ENCODE measurements at places on chromosomes 7 and 10.

DNA sequence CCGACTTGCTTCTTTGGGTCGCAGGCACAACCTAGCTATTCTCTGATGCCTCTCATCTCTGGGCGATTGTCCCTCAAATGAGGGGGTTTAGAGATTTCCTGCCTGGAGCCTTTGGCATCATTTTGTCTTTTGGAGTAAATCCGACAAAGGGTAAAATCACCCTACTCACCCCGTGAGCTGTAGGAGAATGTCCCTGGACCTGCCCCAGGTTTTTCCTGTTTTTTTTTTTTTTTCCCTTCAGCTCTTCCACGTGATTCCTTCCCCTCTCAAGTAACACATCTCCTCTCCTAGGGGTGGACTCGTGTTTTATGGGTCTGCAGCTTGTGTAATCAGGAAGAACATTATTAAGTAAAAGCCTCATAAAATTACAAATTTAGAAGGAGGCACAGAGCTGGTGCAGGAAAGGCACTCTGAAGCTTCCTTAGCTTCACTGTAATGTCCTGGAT is 128.4 kb upstream of the ZNF746 start:
- no peak for DNase-seq

- no peak for DNase-seq
Observed at GRCh38 chr7:96901822-96902445, 103.4 kb upstream of the DLX6 start.

GRCh38 chr7:94649450-94649849 is 6.5 kb downstream of the SGCE start:
- peak; percentile 55 for DNase-seq

- DNase-seq = no peak
Observed at GRCh38 chr10:12841826-12842225, 159.7 kb downstream of the CCDC3 start.

DNA sequence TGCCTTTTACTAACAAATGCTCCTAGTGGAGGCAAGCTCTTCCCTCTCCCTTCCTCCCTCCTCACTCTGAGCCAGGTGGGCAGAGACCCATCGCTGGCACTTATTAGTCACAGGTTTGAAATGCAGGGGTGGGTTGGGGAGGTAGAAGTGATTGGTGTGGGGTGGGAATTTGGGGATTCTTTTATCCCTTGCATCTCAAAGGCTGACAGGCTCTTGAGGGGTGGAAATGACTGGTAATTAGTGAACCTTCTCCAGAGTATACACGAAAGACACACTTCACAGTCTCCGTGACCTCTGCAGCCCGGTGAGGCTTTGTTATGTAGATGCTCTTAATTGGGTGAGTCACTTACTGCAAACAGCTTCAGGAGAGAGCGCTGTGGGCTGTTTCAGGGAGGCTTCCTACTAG is 13.9 kb upstream of the LRMDA start:
- no peak for DNase-seq

DNA sequence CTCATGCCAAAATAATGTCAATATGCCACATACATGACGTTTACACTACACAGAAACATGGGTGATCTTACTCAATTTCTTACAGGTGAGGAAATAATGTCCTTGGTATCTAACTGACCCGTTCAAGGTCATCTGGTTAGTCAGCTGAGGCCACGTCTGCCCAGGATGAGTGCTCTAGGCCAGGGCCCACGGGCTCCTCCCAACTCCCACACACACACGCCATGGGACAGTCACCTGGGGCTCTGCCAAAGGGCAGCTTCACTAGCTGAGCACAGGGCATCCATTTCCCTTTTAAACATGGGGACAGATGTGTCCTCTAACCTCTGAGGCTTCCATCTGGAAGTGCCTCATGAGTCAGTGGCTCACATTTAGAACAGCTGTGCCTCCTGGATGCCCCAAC is 123.9 kb downstream of the TNS3 start:
- no peak for DNase-seq

DNA sequence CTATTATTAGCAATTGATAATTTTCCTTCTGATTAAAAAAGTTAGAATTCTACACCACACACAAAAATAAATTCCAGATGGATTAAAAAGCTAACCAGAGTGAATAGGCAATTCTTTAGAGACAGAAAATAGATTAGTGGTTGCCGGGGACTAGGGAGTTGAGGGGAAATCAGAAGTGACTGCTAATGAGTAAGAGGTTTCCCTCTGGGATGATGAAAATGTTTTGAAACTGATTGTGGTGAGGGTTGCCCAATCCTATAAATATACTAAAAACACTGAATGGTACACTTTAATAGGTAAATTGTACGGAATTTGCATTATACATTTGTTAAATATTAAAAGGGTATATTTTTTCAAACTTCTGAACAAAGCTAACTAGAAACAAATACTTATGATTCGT is 214.9 kb downstream of the GPAM start:
- DNase-seq = no peak

DNA sequence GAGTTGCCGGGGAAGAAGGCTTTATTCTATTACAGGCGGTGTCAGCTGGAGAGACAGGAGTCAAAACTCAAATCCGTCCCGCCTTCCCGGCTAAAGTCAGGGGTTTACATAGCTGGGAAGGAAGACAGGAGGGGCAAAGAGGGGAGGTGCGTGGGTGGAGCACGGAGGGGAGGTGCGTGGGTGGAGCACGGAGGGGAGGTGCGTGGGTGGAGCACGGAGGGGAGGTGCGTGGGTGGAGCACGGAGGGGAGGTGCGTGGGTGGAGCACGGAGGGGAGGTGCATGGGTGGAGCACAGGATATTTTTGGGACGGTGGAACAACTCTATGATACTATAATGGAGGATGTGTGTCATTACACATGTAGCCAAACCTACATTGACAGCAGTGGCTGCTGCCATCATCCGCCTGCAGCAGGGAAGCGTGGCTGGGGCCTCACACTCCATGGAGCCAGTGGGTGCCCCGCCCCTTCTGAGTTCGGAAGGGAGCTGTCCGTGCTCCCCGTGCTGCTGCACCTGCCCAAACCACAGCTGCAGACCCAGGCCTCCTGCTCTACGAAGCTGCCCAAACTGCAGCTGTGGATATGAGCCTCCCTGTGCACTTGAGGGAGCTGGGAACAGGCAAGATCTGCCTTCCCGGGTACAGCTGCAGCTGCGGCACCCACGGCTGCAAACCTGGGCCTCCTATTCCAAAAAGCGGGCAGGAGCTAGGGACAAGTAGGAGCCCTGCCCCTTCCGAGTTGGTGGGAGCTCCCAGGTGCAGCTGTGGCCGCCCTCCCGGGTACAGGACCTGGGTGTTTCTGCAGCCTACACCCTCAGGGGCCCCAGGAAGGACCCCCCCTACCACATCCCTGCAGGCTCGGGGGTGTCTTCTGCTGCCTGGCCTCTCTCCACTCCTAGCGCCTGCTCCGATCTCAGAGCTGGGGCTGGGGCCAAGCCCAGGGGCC is 119.4 kb downstream of the DYNC2I1 start:
- peak; percentile 35 for DNase-seq

GRCh38 chr10:119416855-119417254 is 125.7 kb downstream of the RGS10 start:
- DNase-seq = peak; percentile 78

DNA sequence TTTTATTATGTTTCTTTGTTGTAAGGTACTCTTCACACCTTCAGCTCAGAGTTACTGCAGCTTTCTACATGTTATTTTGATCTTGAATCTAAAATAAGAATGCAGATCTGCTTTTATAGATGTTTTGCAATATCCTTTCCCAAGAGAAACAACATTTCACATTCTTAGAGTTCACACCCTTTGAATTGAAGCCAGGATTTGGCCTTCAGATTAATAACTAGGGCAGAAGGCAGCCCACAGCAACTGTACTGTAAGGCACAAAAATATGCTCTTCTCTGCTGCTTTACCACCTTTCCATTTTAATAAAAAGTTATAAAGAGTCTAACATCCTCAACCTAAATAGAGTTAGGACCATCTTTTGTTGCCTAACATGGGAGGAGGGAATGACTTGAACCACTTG is 224.7 kb downstream of the LHFPL3 start:
- DNase-seq = no peak

DNA sequence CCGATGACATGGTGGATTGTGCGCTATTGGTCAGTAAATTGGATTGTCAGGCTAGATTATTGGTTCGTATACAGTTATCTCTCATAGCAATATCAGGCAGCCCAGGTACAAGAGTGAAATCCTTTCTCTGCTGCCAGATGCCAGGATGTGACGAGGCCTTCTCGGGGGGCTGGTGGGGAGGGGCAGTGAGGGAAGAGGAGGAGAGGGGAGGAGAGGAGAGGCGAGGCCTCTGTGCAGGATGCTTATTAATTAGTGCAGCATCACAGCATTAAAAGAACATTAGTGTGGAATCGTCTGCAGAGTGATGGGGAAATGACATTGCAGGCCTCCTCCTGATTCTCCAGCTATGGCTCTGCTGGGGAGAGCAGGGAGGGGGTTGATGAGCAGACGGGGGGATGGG is 30.5 kb upstream of the SLF2 start:
- DNase-seq = no peak
